H9 (cell line): ENCODE measurements at places on chromosomes 6 and 20.

DNA sequence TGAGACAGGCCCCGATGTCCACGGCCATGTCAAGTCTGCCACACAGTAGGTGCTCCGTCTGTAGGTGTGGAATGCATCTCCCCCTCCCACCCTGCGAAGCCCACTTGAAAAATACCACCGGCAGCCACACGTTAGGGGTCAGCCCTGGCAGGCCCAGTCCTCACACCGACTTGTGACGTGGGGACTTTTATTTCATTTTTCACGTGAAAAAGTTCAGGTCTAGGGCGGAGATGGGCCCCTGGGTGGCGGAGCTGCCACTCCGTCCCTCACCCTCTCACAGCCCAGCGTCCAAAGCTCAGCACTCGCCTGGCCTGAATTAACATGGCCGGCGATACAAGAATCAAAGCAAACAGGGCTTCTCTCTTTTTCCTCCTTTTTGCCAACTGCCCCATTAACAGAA is 3.8 kb upstream of the TUBB1 start:
- H3K27me3 ChIP-seq = no peaks in the 10 kb centered on the region
- H3K36me3 ChIP-seq = no peaks in the 10 kb centered on the region
- no peak for DNase-seq
- H3K4me1 ChIP-seq = peaks cover 7% of the 10 kb centered on the region; the same call in 1 of the 2 replicates
- H3K4me3 ChIP-seq = no peak overlapping the region

GRCh38 chr6:18302561-18303439 is 38.5 kb upstream of the DEK start:
- H3K4me1 ChIP-seq = peaks cover 5% of the 10 kb centered on the region; the same call in 1 of the 2 replicates
- no peaks in the 10 kb centered on the region for H3K36me3 ChIP-seq
- DNase-seq = peak; percentile 50
- no peaks in the 10 kb centered on the region for H3K27me3 ChIP-seq
- no peak overlapping the region for H3K4me3 ChIP-seq
- H3K27ac ChIP-seq = no peak overlapping the region

DNA sequence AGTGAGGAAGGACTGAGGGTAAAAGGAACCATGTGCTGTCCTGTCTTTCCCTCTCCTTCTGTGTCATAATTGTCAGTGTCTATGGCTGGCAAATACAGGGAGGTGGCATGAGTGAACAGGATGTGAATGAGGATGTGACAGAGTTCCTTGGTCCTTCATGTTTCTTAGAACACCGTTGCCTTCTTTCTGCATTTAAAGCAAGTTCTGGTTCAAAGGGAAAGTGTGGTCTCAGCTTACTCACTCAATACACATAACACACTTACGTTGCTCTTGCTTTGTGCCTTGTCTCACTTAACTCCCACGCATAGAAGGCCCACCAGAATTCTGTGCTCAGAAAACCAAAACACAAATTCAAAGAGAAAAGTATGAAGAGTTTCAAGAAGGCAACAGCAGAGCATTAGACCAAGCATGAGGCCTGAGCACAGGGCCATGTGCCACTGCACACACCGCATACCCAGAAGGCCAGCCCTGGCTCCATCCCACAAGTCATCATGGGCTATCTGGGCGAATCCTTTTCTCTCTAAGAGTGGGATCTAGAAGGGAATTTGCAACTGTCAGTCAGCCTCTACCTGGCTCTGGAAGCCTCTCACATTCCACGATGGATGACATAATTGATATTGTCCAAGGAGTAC is 38.9 kb upstream of the SAYSD1 start:
- no peak overlapping the region for H3K27ac ChIP-seq
- peaks cover 2% of the 10 kb centered on the region; the same call in 1 of the 3 replicates for H3K36me3 ChIP-seq
- no peaks in the 10 kb centered on the region for H3K27me3 ChIP-seq
- no peak for DNase-seq
- no peaks in the 10 kb centered on the region for H3K4me1 ChIP-seq

DNA sequence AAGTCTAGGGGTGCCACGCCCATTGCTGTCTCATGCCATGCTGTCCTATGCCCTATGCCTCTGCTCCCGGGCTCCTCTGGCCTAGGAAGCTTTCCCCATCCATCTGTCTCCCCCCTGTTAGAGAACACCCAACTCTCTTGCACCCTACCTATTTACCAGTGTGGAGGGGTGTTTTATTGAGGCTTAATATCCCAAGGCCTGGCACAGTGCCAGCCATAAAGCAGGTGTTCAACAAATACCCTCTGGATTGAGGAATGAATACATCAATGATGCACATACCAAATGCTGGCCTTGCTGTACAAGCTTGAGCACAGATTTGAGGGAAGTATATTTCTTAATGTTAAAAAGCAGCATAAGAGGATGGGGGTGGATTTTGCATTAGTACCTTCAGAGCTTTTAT is 38.3 kb downstream of the METTL24 start:
- H3K27me3 ChIP-seq = no peaks in the 10 kb centered on the region
- no peak overlapping the region for H3K4me3 ChIP-seq
- H3K27ac ChIP-seq = no peak overlapping the region
- no peak for DNase-seq
- no peaks in the 10 kb centered on the region for H3K36me3 ChIP-seq

- H3K36me3 ChIP-seq = no peaks in the 10 kb centered on the region
- DNase-seq = no peak
- peaks cover 8% of the 10 kb centered on the region for H3K4me1 ChIP-seq
- no peak overlapping the region for H3K4me3 ChIP-seq
Measured at GRCh38 chr6:134529921-134530320, 212.0 kb upstream of the SGK1 start.

- no peak for DNase-seq
- H3K4me1 ChIP-seq = no peaks in the 10 kb centered on the region
- no peak overlapping the region for H3K4me3 ChIP-seq
- no peak overlapping the region for H3K27ac ChIP-seq
- no peaks in the 10 kb centered on the region for H3K27me3 ChIP-seq
Measured at GRCh38 chr6:82597201-82597600, 233.6 kb downstream of the TPBG start.

- DNase-seq = no peak
- H3K4me1 ChIP-seq = no peaks in the 10 kb centered on the region
- no peaks in the 10 kb centered on the region for H3K36me3 ChIP-seq
- no peak overlapping the region for H3K27ac ChIP-seq
- H3K4me3 ChIP-seq = no peak overlapping the region; the same call in 2 of the 3 replicates
- H3K27me3 ChIP-seq = no peaks in the 10 kb centered on the region
Measured at GRCh38 chr20:33793011-33793931, 17.9 kb upstream of the CHMP4B start.

GRCh38 chr20:37522260-37523011 is 1.4 kb downstream of the NNAT start:
- H3K36me3 ChIP-seq = peaks cover 49% of the 10 kb centered on the region
- peak; percentile 69 for DNase-seq
- peaks cover 10% of the 10 kb centered on the region; the same call in 1 of the 2 replicates for H3K4me1 ChIP-seq
- H3K27ac ChIP-seq = no peak overlapping the region
- H3K27me3 ChIP-seq = no peaks in the 10 kb centered on the region

GRCh38 chr20:35823937-35824336 is 52.1 kb downstream of the PHF20 start:
- H3K36me3 ChIP-seq = peaks cover 18% of the 10 kb centered on the region
- no peaks in the 10 kb centered on the region for H3K4me1 ChIP-seq
- H3K4me3 ChIP-seq = no peak overlapping the region
- no peaks in the 10 kb centered on the region for H3K27me3 ChIP-seq
- no peak for DNase-seq

DNA sequence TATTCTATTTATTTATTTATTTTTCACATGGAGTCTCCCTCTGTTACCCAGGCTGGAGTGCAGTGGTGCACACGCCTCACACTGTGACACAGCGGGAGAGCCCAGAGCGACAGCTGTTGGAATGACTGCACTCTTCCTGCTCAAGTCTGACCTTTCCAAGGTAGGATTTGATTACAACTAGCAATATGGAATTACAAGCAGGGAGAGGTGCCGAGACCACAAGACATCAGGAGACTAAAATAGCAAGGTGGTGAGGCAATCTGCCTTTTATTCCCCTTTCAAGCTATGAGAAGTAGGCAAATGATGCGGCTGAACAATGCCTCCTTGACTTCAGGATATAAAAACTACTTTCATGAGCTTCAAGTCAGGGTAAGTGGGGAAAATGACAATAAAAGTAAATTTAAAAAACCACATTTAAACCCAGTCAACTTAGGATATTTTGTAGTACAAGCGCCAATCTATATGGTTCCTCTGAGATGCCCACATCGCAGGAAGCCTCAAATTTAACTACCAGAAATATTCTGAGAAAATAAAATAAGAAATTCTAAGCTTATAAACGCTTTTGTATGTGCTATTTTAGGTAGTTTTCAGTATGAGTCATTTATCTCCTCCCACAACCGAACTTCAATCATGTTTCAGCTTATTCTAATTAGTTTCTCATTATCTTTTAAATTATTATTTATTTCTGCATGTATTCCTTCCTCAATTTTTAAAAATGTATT is 146.9 kb upstream of the SGK1 start:
- no peaks in the 10 kb centered on the region for H3K36me3 ChIP-seq
- H3K4me1 ChIP-seq = no peaks in the 10 kb centered on the region
- no peak overlapping the region for H3K27ac ChIP-seq

- no peak overlapping the region; the same call in 2 of the 3 replicates for H3K4me3 ChIP-seq
- no peak overlapping the region for H3K27ac ChIP-seq
- H3K36me3 ChIP-seq = no peaks in the 10 kb centered on the region
- no peaks in the 10 kb centered on the region for H3K4me1 ChIP-seq
- H3K27me3 ChIP-seq = no peaks in the 10 kb centered on the region
Measured at GRCh38 chr6:34463849-34464248, 2.0 kb upstream of the PACSIN1 start.

DNA sequence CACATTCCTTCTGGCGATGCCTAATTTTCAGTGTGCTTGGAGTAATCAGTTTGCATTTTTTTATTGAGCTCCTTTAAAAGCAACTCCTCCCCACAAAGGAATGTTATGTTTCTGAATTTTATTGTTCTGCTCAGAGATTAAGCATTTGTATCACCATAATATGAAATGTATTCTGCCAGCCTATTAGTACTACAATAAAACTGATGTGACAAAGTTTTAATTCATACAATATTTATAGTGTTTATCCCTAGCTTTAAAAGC is 236.9 kb upstream of the ASCC3 start:
- no peaks in the 10 kb centered on the region for H3K36me3 ChIP-seq
- no peak overlapping the region for H3K4me3 ChIP-seq
- no peaks in the 10 kb centered on the region for H3K4me1 ChIP-seq
- no peak for DNase-seq
- no peak overlapping the region for H3K27ac ChIP-seq

DNA sequence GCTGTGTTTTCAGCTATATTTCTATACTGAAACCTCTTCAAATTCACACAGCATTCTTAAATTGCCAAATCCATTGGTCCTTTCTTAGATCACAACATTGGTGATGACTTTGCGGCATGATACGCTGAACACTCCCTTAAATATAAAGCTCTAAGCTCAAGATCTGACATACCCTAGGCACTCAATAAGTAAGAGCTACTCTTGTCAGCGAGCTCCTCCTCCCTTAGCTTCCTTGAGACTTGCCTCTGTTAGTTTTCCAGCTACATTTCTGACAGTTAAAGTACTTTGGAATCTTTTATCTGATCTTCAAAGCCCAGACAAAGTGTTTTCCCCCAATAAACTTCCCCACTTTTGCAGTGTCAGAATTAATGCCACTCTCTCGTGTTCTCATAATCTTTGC is 117.0 kb downstream of the HIVEP2 start:
- no peaks in the 10 kb centered on the region for H3K27me3 ChIP-seq
- H3K4me1 ChIP-seq = no peaks in the 10 kb centered on the region
- no peaks in the 10 kb centered on the region for H3K36me3 ChIP-seq
- DNase-seq = no peak
- no peak overlapping the region for H3K27ac ChIP-seq

GRCh38 chr6:16493802-16494201 is 255.4 kb downstream of the GMPR start:
- H3K36me3 ChIP-seq = no peaks in the 10 kb centered on the region
- H3K27me3 ChIP-seq = no peaks in the 10 kb centered on the region
- no peak overlapping the region for H3K4me3 ChIP-seq

- peaks cover 4% of the 10 kb centered on the region; the same call in 1 of the 2 replicates for H3K4me1 ChIP-seq
Measured at GRCh38 chr20:45833883-45834796, 541 bp downstream of the SNX21 start.

DNA sequence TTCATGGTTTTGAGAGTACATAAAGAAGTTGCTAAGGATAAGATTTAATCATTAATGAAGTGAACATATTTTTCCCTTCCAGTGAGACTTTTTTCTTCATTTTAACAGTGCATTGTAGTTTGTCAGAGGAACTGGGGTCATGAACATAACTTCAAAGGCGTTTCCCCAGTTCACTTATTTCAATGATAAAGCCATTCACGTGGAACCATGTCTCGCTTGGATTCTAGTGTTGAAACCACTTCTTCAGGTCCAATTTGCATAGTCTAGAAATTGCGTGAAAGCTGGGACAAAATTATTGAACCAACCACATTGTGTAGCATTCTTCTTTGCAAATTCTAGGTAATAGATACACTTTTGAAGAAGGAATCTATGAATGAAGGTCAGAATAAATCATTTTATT is 197.0 kb downstream of the CLIC5 start:
- no peaks in the 10 kb centered on the region for H3K27me3 ChIP-seq
- H3K4me3 ChIP-seq = no peak overlapping the region
- H3K27ac ChIP-seq = no peak overlapping the region
- DNase-seq = no peak
- H3K36me3 ChIP-seq = no peaks in the 10 kb centered on the region

- H3K27me3 ChIP-seq = no peaks in the 10 kb centered on the region
- H3K27ac ChIP-seq = no peak overlapping the region
- DNase-seq = no peak
Measured at GRCh38 chr20:40571639-40572038, 117.4 kb downstream of the MAFB start.

DNA sequence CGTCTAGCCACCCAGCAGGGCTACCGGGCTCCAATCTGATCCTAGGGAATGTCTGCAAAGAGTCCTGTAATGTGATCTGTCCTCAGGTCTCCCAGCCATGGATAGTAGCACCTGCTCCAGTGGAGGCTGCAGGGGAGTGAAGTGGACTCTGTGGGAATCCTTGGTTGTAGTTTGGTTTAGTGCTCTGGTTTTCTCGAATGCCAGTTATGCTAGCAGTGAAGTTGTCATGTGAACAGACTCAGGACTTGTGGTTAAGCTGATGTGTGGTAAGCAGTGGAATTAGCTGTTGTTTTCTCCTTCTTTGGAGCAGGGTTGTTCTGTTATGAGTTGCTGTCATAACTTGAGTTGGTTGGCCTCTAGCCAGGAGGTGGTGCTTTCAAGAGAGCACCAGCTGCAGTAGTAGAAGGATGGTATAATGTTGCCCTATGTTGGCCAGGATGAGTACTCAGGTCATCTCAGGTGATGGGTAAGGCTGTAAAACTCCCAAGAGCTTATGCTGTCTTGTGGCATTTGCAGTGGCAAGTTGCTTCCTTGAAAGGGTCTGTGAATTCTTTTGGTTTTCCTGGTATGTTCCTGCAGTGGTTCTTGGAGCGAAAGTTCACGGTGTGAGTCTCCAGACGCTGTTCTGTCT is 390.2 kb downstream of the UTRN start:
- H3K4me1 ChIP-seq = peaks cover 2% of the 10 kb centered on the region; the same call in 1 of the 2 replicates
- no peak overlapping the region for H3K27ac ChIP-seq
- no peaks in the 10 kb centered on the region for H3K27me3 ChIP-seq

- no peaks in the 10 kb centered on the region for H3K4me1 ChIP-seq
- no peak overlapping the region for H3K27ac ChIP-seq
- DNase-seq = no peak
- H3K4me3 ChIP-seq = peak overlapping the region; percentile 34; the same call in 1 of the 2 replicates
- peaks cover 15% of the 10 kb centered on the region for H3K36me3 ChIP-seq
Measured at GRCh38 chr20:63697357-63697867, 960 bp downstream of the TNFRSF6B start.
